ENCODE measurements at places on chromosomes 3 and 15. TPM values are rescaled to one million over a fixed set of nuclear protein-coding genes. Genes with fewer than 3 reads are reported as not detected.

GRCh38 chr3:44439499-44440295 lies 37.8 kb downstream of the ZNF445 start:
- H3K27me3 ChIP-seq: no peaks in the 10 kb centered on the region
- peaks cover 31% of the 10 kb centered on the region for H3K36me3 ChIP-seq
- H3K27ac ChIP-seq: peak overlapping the region; percentile 85
- H3K4me3 ChIP-seq: peak overlapping the region; percentile 66

CHDH gene
- total RNA-seq: 0.62 TPM

DNA sequence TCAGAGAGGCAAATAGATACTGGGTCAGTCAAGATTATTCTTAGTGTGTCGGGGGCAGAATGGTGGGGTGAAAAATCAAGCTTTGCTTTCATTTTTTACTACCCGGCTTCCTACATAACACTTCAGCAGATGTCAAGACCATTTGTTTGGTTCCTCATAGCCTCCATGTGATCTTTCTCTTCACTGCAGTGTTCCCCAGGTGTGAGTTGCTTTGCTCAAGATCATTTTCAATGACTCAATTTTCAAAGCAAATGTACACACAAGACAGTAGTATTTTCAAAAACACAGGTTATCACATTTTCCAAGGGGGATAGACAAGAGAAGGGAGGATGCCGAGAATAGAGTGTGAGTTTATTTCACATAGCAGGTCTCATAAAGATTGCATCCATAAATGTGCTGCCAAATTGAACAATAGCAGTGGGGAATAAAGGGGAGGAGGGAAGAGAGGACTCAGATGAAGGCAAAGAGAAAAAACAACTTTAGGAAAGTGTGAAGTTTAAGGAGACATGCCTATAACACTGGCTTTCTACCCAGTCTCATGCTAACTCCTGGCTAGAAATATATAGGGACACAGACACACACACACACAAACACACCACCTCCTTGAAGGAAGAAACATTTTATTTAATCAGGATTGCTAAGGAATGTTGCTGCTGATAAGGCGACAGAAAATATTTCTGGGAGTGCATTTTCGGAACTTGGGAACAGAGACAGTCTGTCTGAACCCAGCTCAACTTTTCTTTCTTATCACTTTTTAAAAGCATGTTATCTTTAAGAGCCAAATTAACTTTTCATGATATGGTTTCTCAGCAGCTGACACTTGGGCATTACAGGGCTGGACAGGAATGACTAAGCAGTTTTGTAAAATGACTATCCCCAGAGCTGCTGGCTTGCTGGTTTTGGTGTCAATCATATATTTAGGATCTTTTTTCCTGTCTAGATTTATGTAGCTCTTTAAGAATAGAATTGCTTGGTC lies 402.4 kb downstream of the RBMS3 start:
- no peak overlapping the region for H3K27ac ChIP-seq
- no peak overlapping the region for H3K4me3 ChIP-seq
- peaks cover 6% of the 10 kb centered on the region for H3K27me3 ChIP-seq
- H3K4me1 ChIP-seq: peaks cover 9% of the 10 kb centered on the region
- DNase-seq: no peak

GOLGA8T gene
- not detected for total RNA-seq

- H3K4me1 ChIP-seq: peaks cover 24% of the 10 kb centered on the region
- peak within 1 kb of the TSS; percentile 96 for H3K4me3 ChIP-seq
- peak; percentile 94 for DNase-seq
- H3K27me3 ChIP-seq: no peaks in the 10 kb centered on the region
- peak within 1 kb of the TSS; percentile 95 for H3K27ac ChIP-seq
Observed at GRCh38 chr3:158672215-158673176, at the start of gene LXN. Gene LXN, minus strand, starts transcription at chr3:158672648. Its CDS starts 170 bp downstream, at chr3:158672478.

- H3K27ac ChIP-seq: no peak overlapping the region
- DNase-seq: no peak
- peaks cover 7% of the 10 kb centered on the region for H3K27me3 ChIP-seq
- no peaks in the 10 kb centered on the region for H3K4me1 ChIP-seq
Observed at GRCh38 chr3:9331171-9331570, 31.7 kb upstream of the THUMPD3 start.

GRCh38 chr3:16388850-16389441 lies 123.9 kb downstream of the OXNAD1 start:
- no peaks in the 10 kb centered on the region for H3K27me3 ChIP-seq
- peaks cover 33% of the 10 kb centered on the region for H3K4me1 ChIP-seq
- DNase-seq: no peak
- H3K27ac ChIP-seq: no peak overlapping the region

GRCh38 chr3:33089515-33089914 lies 7.4 kb downstream of the GLB1 start:
- peaks cover 58% of the 10 kb centered on the region for H3K4me1 ChIP-seq
- peak overlapping the region; percentile 34 for H3K4me3 ChIP-seq
- no peak overlapping the region for H3K27ac ChIP-seq
- peaks cover 63% of the 10 kb centered on the region for H3K36me3 ChIP-seq
- peak; percentile 77 for DNase-seq

DNA sequence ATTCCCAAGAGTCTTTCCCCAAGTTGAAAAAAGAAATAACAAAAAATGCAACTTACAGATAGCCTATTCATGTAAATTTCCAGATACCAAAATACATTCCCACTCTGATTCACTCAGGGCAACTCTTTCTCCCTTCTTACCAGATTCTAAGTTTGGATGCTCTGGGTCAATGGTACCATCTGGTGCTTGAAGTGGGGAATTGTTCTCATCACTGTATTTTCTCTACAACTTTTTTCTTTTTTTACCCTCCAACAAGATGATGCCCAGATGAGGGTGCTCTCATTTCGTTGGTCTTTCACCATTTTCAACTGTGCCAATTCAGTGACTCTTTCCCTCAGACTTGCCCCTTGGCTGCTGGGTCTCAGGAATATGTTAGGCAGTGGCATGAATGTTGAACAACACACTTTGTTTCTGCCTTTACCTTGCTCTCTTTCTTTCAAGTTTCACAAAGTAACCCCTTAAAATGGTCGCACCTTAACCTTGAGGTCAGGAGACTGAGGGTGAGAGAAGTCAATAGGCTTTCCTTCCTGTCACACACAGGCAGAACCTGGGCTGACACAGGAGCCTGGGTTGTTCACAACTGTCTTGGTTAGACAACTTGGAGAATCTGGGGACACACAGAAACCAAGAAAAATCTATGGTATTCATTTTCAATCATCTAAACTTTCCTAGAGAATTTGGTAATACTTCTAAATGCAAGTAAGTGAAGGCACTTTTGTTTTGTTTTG lies 330.7 kb upstream of the SLCO3A1 start:
- H3K27ac ChIP-seq: no peak overlapping the region
- peaks cover 9% of the 10 kb centered on the region for H3K4me1 ChIP-seq
- no peak overlapping the region for H3K4me3 ChIP-seq
- peak; percentile 61 for DNase-seq

GRCh38 chr3:27556887-27557286 lies 72.7 kb upstream of the SLC4A7 start:
- no peak for DNase-seq
- H3K27me3 ChIP-seq: peaks cover 14% of the 10 kb centered on the region
- no peak overlapping the region for H3K4me3 ChIP-seq
- H3K27ac ChIP-seq: no peak overlapping the region

SLC22A13 gene
- 0.47 TPM for total RNA-seq

TGM5 gene
- 0.07 TPM for total RNA-seq

DNA sequence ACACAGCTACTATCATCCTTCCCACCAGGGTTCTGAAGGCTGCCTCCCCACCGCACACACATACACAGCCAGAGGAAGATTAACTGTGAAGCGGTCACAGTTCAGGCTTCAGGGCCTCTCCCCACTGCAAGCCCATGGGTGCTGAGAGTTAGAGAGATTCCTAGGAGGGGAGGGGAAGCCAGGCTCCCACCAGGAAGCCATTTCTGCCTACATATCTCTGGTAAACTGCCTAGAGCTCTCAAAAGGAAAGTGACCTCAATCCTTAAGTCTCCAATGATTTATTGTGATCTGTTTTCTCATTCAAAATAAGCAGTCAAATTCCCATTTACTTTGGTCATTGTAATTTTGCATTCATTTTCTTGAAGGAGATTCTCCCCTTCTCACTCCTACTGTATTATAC lies 141.0 kb upstream of the BNIP2 start:
- H3K4me1 ChIP-seq: peaks cover 9% of the 10 kb centered on the region
- peaks cover 11% of the 10 kb centered on the region for H3K27me3 ChIP-seq
- no peaks in the 10 kb centered on the region for H3K36me3 ChIP-seq
- no peak for DNase-seq
- no peak overlapping the region for H3K4me3 ChIP-seq

TMC3 gene
- not detected for total RNA-seq

SLC9C1 gene
- not detected for total RNA-seq

COLQ gene
- 1.7 TPM for total RNA-seq

DNA sequence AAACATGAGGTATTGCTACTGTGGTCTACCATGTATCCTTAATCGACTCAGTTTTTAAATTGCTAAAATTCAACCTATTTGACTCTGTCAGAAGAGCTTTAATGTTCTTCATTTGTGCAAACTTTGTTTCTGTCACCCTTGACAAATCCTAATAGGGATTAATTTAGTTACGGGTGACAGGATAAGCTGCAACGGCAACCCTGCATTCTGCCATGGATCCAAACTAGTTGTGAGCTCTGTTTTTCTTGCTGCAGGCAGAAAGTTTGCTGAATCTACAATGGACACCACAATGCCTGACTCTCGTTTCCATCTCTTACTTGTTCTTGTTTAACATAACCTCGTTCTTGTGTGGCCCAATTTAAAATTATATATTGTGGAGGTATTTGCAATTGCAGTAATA lies 352.3 kb downstream of the ROBO2 start:
- H3K4me3 ChIP-seq: no peak overlapping the region
- H3K36me3 ChIP-seq: no peaks in the 10 kb centered on the region
- H3K27me3 ChIP-seq: no peaks in the 10 kb centered on the region
- DNase-seq: no peak

SLITRK3 gene
- not detected for total RNA-seq

DNA sequence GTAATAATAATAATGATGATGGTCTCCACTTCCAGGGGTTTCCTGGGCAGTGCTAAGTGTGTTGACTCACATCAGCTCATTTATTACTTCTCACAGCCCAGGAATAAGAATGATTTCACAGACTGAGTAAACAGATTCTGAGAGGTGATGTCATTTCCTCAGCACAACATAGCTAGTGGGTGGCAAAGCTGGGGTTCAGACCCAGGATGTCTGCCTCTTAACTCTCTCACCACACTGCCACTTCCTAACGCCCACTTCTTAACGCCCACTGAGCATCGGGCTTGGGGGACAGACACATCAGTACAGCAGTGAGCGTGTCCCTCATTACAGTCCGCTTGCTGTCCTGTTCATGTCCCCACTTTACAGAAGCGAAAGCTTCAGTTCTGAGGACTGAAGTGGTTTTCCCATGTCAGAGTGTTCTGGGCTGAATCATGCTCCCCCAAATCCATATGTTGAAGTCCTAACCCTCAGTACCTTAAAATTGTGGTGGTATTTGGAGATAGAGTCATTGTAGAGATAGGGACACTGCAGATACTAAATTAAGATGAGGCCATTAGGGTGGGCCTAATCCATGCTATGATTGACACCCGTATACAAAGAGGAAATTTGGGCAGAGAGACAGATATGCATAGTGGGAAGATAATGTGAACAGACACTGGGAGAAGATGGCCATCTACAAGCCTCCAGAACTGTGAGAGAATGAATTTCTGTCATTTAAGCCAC lies 68.0 kb downstream of the ATP2B2 start:
- peaks cover 31% of the 10 kb centered on the region for H3K4me1 ChIP-seq
- H3K27me3 ChIP-seq: no peaks in the 10 kb centered on the region
- H3K36me3 ChIP-seq: no peaks in the 10 kb centered on the region
- peak; percentile 87 for DNase-seq
- H3K4me3 ChIP-seq: peak overlapping the region; percentile 11

DNA sequence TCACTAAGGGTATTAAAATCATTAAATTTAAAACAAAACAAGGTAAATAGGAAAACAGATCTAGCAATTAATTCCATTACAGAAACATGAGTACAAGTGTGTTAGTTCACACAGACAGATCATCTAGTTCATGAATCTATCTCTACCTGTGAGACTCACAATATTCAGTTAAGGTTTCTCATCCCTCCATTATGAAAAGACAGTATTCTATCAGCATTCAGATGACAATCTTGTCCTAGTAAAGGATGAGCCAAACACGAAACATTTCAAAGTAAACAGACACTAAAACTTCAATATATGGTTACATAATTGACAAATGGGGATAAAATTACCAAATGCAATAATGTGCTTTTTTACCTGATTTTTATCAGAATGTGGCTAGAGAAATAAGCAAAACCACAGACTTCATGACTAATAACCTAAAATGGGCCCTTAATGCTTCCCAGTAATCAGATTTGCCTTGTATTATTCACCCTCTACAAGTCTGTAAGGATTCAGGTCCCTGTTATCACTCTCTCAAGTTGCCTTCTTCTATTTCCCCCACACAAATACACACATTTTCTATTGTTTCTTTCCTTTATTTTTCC lies 126.8 kb downstream of the DLG1 start:
- H3K27me3 ChIP-seq: no peaks in the 10 kb centered on the region
- peaks cover 3% of the 10 kb centered on the region for H3K36me3 ChIP-seq
- no peak overlapping the region for H3K4me3 ChIP-seq
- no peak overlapping the region for H3K27ac ChIP-seq

DNA sequence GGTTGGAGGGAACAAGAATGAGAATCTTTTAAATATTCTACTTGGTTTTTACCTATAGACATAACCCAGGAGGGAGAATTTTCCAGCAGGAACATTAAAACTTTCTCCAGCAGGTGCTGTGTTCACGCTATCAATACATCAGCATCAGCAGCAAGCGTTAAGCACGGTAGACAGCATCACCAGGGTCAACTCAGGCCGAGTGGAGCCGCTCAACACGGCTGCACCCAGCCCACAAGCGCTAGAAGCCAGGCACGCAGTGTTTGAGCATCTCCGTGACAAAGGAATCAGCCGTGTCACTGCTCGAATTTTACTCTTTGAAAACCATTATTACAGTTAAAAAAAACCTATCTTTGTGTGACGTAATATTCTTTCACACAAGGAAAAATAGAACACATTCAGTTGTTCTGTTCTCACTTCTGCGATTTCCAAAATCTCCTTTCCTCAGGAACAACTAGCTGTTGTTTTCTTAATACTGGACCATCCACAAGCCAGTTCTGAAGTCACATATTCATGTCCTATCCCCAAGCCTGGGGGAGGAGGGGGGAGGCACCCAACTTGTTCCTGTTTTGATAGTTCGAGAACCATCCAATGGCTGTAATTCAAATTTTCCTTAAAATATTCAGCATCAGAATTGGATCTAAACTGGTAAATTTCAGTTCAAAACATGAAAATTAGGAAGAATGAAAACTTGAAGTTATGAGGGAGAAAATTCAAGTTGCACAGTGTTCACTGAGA lies 77.9 kb downstream of the ADAMTS17 start:
- no peak for DNase-seq
- no peak overlapping the region for H3K27ac ChIP-seq
- H3K4me3 ChIP-seq: no peak overlapping the region
- no peaks in the 10 kb centered on the region for H3K4me1 ChIP-seq

PLA2G4D gene
- total RNA-seq: not detected

Data from activated CD4-positive, alpha-beta T cell treated with anti-CD3 and anti-CD28 coated beads, Interleukin-2, amount 10 ng/mL, durations not matched to agents 24 days and 14 days (primary cell).